ENCODE measurements at places on chromosomes 4 and X. TPM values are rescaled to one million over a fixed set of nuclear protein-coding genes. Genes with fewer than 3 reads are reported as not detected.
A peak's percentile ranks its signal among the peaks of the same experiment; 100 is the strongest.

The TAF7L gene
- total RNA-seq: 0.33 TPM

The ADAM29 gene
- not detected for total RNA-seq

GRCh38 chrX:152573866-152574265 is 63.8 kb upstream of the GABRQ start:
- no peak for DNase-seq

GRCh38 chr4:24285759-24286158 is 298.6 kb downstream of the DHX15 start:
- no peak for DNase-seq

DNA sequence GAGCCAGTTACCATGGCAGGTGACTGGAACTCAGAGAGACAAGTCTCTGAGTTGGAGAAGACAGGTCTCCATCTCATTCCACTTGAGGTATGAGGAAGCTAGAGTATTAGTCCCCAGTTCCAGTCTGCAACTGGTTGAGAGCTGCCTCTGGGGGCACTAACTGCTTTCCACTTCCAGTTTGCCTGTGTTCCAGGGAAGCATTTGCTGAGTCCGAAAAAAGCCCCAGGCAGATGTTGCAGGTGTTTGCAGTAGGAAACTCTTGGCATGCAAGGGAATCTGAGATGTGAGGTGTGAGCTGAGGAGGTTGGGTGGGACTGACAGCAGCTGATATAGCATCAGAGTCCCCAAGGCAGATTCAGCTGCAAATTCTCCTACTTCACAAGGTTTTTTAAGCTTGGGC is 272.2 kb upstream of the CASK start:
- no peak for DNase-seq

DNA sequence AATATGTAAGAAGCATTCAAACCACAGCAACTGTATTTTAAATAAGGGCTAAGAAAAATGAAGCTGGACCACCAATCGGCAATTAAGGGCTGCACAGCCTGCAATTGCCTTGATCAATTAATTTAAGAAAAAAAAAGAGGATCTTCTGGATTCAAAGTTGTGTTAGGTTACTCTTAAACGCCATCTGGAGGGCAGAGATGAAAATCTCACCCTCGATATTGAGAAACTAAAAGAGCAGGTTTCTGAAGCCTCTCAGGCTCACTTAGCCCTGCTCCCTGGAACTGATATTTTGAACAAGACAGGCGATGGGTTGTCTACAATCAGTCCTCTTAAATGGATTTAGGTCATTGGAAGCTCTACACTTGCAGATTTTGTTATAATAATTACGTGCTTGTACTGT is 579.4 kb downstream of the GRXCR1 start:
- no peak for DNase-seq

The NDP gene
- not detected for total RNA-seq

DNA sequence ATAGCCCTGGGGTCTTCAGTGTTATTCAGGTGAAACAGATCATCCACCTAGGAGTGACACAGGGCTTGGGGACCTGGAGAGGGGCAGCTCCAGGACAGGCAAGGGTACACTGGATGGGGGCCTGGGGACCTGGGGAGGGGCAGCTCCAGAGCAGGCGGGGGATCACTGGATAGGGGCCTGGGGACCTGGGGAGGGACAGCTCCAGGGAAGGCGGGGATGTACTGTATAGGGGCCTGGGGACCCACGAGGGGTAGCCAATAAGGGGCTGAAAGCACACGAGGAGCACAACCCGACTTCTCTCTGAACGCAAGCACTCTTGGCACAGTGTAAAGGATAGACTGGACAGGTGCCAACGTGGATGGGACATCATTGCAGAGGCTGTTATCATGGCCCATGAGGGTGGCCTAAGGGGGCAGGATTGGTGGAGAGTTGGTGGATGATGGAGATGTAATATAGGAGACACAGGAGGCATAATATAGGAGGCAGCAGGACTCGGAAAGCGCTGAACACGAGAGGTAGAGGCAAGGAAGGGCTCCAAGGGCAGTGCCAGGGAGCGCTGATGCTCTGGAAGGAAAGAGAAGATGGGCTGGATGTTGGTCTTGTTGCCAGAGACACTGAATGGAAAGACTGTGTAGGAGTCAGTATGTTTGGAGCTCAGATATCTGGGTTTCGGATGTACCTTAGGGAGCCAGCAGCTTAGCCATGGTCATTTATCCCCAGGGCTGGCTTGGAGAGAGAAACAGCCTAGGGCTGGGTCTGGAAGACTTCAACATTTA is 37.9 kb upstream of the FGFBP2 start:
- DNase-seq: no peak

DNA sequence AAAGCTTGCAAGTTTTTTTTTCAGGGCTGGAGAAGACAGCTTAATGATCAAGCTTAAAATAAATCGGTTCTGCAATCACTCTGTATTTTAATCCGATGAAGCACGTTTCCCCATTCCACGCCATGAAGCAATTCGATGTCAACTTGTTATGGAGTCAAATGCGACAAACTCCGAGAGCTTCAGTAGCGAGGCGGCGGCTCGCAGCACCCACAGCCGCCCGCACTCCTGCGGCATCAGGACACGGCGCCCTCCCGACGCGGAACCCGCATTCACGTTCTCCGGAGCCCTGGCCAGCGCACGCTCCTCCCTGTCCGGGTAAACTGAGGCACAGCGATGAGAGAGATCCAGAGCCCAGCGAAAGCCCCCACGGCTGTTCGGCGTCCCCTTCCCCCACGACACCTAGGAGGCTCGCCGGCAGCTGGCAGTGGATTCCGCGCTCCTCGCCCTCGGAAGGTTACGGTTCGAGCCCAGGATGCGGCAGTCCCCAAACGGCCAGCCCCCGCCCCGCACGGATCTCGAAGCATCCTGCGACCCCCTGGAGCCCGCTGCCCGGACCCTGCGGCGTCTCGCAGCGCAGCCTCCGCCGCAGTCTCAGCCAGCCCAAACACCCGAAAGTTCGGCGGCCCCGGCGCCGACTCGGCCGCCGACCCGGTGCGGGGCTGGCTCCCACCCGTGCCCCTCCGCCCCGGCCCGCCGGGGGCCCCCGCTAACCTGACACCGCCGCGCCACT is 507 bp downstream of the MFAP3L start:
- no peak for DNase-seq

The AWAT2 gene
- not detected for total RNA-seq

GRCh38 chr4:147139455-147140198 is 194.0 kb upstream of the TTC29 start:
- DNase-seq: no peak

DNA sequence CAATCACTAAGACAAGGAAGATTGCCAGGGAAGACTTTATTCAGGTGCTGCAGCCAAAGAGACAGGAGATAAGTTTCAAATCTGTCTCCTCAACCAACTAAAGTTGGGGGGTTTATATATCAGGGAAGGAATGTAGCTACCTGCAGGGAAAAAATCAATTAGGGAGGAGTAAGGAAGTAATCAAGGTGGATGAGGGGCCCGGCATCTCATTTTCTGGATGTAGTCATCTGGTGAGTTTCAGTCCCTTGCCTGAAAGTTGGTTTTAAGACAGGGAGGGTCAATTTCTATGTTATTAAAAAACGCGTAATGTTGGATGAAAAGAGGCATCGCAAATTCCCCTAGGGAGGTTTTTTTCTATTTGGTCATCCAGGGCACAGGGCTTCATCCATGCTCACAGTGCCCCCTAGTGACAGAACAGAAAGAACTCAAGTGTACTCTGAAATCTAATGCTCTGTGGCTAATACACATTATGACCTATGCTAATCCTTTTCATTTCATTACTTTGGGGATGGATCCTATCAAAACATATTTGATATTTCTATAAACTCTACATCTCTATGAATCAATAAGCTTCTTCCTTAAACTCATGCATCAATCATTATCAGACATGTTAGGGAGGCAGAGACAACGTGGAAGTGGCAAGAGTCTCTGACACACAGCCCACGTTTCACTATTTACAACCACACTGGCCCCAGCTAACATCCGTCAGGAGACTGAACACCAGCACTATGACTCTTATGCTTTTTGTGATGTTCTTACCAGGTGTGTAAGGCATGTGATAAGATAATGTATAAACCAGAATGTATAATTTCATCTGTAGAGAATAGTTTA is 1577.0 kb upstream of the TENM3 start:
- peak; percentile 29 for DNase-seq

The EGF gene
- total RNA-seq: 0.21 TPM

DNA sequence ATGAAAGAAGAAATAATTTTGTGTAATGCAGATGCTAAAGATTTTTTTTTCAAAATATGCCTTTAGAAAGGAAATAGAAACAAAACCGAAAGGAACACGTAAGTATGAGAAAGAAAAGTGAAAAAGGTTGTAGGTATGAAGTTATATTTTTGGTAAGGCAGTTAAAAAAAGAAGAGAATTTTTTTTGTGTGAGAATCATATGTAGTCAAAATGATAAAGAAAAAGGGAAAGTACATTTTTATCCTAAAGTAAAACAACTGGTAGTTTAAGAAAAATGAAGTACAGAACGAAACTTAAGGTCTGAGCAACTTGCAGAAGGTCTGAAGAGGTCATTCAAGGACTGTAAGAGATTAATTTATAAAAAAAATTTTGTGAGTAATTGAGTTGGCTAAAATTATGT is 164.0 kb upstream of the TRAM1L1 start:
- no peak for DNase-seq

GRCh38 chr4:56757821-56758411 is 63.6 kb downstream of the SPINK2 start:
- peak; percentile 95 for DNase-seq

- DNase-seq: no peak
Measured at GRCh38 chrX:68462197-68462596, 28.9 kb upstream of the OPHN1 start.

Data from kidney epithelial cell (primary cell).